ENCODE measurements at places on chromosomes 3 and 15. TPM values are rescaled to one million over a fixed set of nuclear protein-coding genes. Genes with fewer than 3 reads are reported as not detected.

STRA6 gene
- total RNA-seq: 1.1 TPM

OXTR gene
- total RNA-seq: 2.7 TPM

CDHR4 gene
- not detected for total RNA-seq

GPR62 gene
- not detected for total RNA-seq

SH2D7 gene
- total RNA-seq: not detected

- peak overlapping the region; percentile 87 for H3K4me3 ChIP-seq
- H3K4me1 ChIP-seq: peaks cover 19% of the 10 kb centered on the region
- H3K27me3 ChIP-seq: no peaks in the 10 kb centered on the region
- H3K27ac ChIP-seq: no peak overlapping the region
- no peak for DNase-seq
- H3K36me3 ChIP-seq: no peaks in the 10 kb centered on the region
Measured at GRCh38 chr15:73685981-73686380, 1.8 kb downstream of the CD276 start.

DNA sequence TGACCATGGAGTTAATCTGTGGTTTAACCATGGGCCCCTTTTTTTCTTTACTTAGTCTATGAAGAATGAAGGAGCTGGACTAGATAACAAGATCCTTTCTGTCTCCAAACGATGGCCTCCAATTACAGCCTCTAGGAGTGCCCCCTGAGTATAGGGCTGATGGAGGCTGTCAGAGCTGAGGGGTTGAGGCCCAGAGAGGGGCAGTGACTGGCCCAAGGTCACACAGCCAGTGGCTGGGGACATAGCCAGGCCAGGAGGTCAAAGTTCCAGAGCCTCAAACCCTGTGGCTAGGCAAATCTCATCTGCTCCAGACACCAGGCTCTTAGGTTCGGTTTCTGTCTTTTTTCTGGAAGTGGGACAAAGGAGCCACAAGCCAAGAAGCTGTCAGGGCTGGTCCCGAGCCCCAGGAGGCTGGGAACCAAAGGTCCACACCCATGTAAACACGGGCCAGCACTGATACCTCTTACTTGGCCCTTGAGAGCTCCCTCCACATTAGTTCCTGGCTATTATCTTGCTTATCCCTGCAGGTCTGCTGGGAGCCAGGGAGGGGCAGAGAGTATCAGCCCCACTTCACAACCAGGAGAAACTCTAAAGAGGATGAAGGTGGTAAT, 10.3 kb downstream of the RHOV start:
- H3K4me1 ChIP-seq: 0 out of 2 replicates have a peak, but pooled peaks cover 4% of the 10 kb centered on the region
- H3K4me3 ChIP-seq: no peak overlapping the region
- no peak overlapping the region for H3K27ac ChIP-seq

DNA sequence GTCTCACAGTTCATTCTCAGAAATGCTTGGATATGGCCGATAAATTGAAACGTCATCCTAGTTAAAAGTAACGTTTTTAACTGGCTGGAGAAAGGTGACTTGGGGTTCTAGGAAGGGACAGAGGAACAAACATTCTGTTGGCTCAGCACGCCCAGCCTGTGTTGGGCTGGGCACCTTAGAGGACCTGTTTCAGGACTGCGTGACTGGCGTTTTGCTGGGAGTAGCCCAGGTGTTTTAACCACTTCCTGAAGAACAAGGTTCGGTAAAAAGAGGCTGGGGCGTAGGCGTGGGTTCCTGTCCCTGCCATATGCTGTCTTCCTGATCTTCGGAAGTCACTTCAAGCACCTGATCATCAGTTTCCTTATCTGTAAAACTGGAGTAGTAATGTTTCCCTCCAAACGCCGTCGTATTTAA, 1.1 kb upstream of the TLNRD1 start:
- H3K36me3 ChIP-seq: peaks cover 2% of the 10 kb centered on the region
- H3K27ac ChIP-seq: peak overlapping the region; percentile 96
- H3K27me3 ChIP-seq: no peaks in the 10 kb centered on the region
- no peak for DNase-seq
- H3K4me3 ChIP-seq: peak overlapping the region; percentile 93

- no peaks in the 10 kb centered on the region for H3K27me3 ChIP-seq
- no peaks in the 10 kb centered on the region for H3K36me3 ChIP-seq
Measured at GRCh38 chr3:52220380-52221026, 4.9 kb downstream of the TLR9 start.

- H3K27ac ChIP-seq: no peak overlapping the region
- H3K4me3 ChIP-seq: no peak overlapping the region
- DNase-seq: no peak
- no peaks in the 10 kb centered on the region for H3K36me3 ChIP-seq
Measured at GRCh38 chr15:75054172-75054897, 30.9 kb downstream of the PPCDC start.

DNA sequence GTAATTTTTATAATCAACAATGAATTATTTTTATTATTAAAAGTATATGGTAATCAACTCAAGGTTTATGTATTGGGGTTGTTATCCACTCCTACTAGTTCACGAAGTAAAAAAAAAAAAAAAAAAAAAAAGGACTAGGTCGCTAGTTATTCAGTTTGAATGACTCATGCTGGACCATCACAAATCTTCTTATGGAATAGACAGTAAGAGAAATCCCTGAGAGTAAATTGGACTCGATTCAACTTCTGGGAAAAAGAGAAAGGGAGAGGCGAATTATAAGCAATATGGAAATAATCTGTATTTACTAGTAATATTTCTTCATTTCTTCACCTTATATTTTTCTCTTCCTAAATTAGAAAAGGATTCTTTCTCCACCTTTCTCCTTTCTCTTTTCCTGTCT, 2.0 kb downstream of the MYEF2 start:
- DNase-seq: no peak
- H3K27ac ChIP-seq: 0 out of 2 replicates have a peak overlapping the region, but pooled peaks have one; percentile 86
- H3K4me1 ChIP-seq: peaks cover 14% of the 10 kb centered on the region
- H3K36me3 ChIP-seq: no peaks in the 10 kb centered on the region
- peak overlapping the region; percentile 72 for H3K4me3 ChIP-seq

DNA sequence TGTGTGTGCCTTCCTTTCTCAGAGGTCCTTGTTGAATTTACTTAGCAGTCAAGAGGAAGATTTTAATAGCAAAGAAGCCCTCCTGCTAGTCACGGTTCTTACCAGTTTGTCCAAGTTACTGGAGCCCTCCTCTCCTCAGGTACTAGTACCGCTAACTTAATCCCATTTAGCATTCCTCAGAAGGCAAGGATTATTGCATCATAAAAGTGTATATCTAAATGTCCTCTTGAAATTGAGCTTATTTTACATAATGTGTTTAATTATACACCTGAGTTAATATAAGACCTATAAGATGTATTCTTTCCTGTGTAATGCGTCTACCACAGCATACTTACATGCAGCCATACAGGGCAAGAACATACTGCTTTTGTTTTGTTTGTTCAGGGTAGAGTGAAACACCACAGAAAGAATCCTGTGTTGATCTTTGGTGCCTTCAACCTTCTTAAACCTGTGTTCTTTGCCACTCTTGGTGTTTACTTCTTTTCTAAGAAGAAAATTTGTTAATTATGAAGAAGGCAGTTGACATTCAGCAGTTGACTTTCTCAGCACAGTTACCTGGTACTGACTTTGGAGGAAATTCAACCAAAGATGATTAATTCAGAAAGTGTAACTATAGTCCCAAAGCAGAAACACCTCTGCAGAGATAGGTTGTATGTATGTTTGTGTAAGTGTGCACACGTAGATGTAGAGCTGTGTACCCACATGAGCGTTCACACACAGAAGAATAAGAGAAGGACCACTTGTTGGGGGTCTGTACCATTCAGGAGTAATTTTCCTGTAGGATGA, 33.1 kb downstream of the POLG start:
- no peaks in the 10 kb centered on the region for H3K4me1 ChIP-seq
- H3K4me3 ChIP-seq: no peak overlapping the region
- peaks cover 23% of the 10 kb centered on the region for H3K36me3 ChIP-seq
- no peaks in the 10 kb centered on the region for H3K27me3 ChIP-seq
- no peak overlapping the region for H3K27ac ChIP-seq

GRCh38 chr3:59877263-59878037, 827.6 kb upstream of the CFAP20DC start:
- no peaks in the 10 kb centered on the region for H3K36me3 ChIP-seq
- no peaks in the 10 kb centered on the region for H3K4me1 ChIP-seq
- DNase-seq: no peak
- H3K27ac ChIP-seq: no peak overlapping the region
- no peak overlapping the region for H3K4me3 ChIP-seq
- no peaks in the 10 kb centered on the region for H3K27me3 ChIP-seq

GRCh38 chr3:86168512-86168911, 822.4 kb downstream of the VGLL3 start:
- no peaks in the 10 kb centered on the region for H3K4me1 ChIP-seq
- DNase-seq: no peak
- H3K27me3 ChIP-seq: no peaks in the 10 kb centered on the region
- no peak overlapping the region for H3K4me3 ChIP-seq

DNA sequence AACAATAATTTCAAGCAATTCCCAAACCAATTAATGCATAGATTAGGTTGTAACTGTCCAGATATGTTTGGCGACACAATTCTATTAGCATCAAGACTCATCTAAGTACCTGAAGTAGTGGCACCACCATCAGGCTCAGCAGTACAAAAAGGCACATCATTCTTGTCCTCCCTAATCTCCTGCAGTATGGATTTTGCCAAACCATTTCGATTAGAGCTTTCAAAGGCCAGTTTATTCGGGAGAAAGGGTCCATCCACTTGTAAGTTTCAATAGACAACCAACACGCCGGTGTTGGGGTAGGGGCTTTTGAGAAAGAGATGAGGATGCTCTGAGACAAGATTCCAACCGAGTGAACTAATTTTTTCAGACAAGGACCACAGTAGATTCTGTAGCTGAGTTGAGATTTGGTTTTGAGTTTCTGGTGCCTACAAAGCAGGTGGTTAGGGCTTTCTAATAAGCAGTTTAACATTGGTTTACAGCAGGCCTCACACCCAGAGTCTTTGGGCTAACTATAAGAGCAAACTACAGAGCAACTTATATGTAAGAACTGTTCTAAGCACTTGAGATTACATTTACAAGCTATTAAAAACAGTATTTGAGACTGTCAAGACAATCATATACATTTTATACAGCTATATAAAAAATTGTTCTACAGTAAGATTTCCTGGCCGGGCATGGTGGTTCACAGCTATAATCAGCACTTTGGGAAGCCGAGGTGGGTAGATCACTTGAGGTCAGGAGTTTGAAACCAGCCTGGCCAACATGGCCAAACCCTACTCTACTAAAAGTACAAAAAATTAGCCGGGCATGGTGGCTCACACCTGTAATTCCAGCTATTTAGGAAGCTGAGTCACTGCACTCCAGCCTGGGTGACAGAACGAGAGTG, 4.5 kb downstream of the RPL22L1 start:
- peaks cover 34% of the 10 kb centered on the region for H3K36me3 ChIP-seq
- H3K4me1 ChIP-seq: peaks cover 17% of the 10 kb centered on the region
- H3K27ac ChIP-seq: no peak overlapping the region
- H3K27me3 ChIP-seq: no peaks in the 10 kb centered on the region
- DNase-seq: no peak

GRCh38 chr15:63708126-63708772, 111.1 kb downstream of the FBXL22 start:
- H3K4me1 ChIP-seq: no peaks in the 10 kb centered on the region
- no peak overlapping the region for H3K4me3 ChIP-seq
- H3K27me3 ChIP-seq: no peaks in the 10 kb centered on the region
- no peak for DNase-seq
- H3K36me3 ChIP-seq: no peaks in the 10 kb centered on the region

DNA sequence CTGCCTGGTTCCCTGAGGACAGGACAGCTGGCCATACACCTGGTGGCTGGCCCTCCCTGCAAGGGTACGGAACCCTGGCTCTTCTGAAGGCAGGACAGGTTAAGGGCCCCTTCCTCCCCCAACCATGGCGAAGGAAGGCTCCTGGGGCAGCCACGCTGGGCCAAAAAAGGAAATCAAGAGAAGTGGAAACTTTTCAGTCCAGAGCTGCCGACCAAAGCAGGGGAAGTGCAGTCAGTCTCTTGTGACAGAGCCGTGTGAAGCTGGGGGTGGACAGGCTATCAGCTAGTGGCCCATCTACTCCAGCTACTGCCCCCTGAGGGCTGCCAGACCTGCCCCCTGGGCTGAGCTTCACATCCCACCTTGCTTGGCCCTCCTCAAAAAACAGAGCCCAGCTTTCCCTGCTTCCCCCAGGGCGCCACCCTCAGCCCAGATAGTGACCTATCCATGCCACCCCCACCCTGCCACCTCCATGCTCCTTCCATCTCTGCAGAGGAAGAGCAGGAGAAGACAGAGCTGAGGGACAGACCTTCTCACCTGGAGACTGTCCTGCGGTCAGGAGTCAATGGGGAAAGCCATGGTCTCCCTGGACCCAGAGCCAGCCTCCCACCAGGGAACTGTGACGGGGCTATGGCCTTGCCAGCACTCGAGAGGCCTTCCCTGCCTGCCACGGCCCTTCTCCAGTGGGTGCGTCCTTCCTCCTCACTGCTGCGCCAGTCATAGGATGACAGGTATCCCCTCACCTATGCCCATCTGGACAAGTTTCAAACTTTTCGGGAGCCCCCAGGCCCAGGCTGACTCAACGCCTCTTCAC, 4.6 kb downstream of the SEMA7A start:
- H3K27me3 ChIP-seq: no peaks in the 10 kb centered on the region
- H3K4me3 ChIP-seq: no peak overlapping the region
- DNase-seq: no peak

GRCh38 chr3:136651581-136651980, 100.6 kb downstream of the STAG1 start:
- no peak for DNase-seq
- H3K27me3 ChIP-seq: no peaks in the 10 kb centered on the region
- H3K4me1 ChIP-seq: no peaks in the 10 kb centered on the region
- H3K4me3 ChIP-seq: no peak overlapping the region
